ENCODE measurements at places on chromosomes 3 and 15.

- no peak for DNase-seq
Measured at GRCh38 chr3:99777708-99778107, 40.0 kb upstream of the CMSS1 start.

DNA sequence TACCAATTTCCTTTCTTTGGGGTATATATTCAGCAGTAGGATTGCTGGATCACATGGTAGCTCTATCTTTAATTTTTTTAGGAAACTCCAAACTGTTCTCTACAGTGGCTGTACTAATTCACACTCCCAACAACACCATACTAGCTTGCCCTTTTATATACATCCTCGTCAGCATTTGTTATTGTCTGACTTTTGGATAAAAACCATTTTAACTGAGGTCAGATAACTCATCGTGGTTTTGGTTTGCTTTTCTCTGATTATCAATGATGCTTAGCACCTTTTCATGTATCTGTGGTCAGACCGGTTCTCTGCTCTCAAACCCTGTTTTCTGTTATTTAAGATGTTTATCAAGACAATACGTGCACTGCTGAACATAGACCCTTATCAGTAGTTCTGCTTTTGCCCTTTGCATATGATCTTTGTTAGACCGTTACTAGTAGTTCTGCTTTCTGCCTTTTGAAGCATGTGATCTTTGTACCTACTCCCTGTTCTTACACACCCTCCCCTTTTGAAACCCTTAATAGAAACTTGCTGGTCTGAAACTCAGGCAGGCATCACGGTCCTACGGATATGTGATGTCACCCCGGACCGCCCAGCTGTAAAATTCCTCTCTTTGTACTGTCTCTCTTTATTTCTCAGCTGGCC is 474.3 kb downstream of the RSL24D1 start:
- no peak for DNase-seq

- no peak for DNase-seq
Measured at GRCh38 chr3:179860275-179861107, 176.2 kb downstream of the PEX5L start.

- no peak for DNase-seq
Measured at GRCh38 chr3:100256731-100257151, 4.1 kb upstream of the TBC1D23 start.

- no peak for DNase-seq
Measured at GRCh38 chr15:99053380-99054024, 45.9 kb upstream of the PGPEP1L start.

- DNase-seq, result no peak
Measured at GRCh38 chr3:195031574-195032003, 239.4 kb downstream of the XXYLT1 start.

DNA sequence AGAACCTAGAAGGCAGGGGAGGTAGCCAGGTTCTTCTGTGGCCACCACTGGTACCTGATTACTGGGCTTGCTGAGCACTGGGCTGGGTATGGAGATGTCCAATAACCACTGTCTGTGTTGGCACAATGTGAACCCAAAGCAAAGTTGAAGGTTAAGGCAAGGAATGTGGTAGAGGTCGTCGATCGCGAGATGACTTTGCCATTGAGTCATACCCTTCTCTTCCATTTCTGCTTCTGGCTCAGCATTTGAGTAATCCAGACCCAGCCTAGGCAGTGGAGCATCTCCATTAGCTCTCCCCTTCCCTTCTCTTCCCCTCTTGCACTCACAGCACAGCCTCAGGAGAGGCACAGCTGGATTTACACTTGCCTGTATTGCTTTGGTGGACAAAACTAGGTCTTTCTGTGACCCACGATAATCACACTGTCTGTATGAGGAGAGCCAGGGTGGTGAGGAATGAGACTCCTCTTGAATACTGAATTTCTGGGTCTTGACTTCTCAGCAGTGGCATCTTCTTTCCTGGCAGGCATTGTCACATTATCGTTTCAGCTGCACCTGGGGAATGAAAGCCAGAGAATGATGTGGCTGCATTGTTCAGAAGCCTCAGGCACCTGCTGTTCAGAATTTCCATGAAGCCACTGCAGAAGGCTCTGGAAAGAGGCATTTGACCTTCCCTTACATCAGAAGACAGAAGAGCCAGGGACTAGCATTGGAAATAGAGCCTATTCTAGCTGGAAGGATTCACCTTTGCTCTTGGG is 272.6 kb downstream of the PDCD6IP start:
- no peak for DNase-seq

- no peak for DNase-seq
Measured at GRCh38 chr3:179175358-179175757, 27.2 kb downstream of the PIK3CA start.

Measured in brain microvascular endothelial cell (primary cell).